HepG2 (cell line): ENCODE measurements at places on chromosomes 3 and 15. TPM values are rescaled to one million over a fixed set of nuclear protein-coding genes. Genes with fewer than 3 reads are reported as not detected.

The MYZAP gene
- 0.13 TPM in 1 of 2 replicates, not detected in the other for total RNA-seq

The ST3GAL6 gene
- 16.3 and 23.2 TPM in 2 replicates for total RNA-seq

The FBXL22 gene
- total RNA-seq: 0.20 and 0.33 TPM in 2 replicates

The LINGO1 gene
- total RNA-seq: not detected in 2 replicates

The CCDC71 gene
- total RNA-seq: 13.3 and 14.3 TPM in 2 replicates

The CHST13 gene
- total RNA-seq: 16.1 and 43.1 TPM in 2 replicates

The ACKR2 gene
- 1.1 TPM in 2 replicates for total RNA-seq

The BFSP2 gene
- total RNA-seq: not detected in 2 replicates

The GOLGA6L7 gene
- not detected in 2 replicates for total RNA-seq

DNA sequence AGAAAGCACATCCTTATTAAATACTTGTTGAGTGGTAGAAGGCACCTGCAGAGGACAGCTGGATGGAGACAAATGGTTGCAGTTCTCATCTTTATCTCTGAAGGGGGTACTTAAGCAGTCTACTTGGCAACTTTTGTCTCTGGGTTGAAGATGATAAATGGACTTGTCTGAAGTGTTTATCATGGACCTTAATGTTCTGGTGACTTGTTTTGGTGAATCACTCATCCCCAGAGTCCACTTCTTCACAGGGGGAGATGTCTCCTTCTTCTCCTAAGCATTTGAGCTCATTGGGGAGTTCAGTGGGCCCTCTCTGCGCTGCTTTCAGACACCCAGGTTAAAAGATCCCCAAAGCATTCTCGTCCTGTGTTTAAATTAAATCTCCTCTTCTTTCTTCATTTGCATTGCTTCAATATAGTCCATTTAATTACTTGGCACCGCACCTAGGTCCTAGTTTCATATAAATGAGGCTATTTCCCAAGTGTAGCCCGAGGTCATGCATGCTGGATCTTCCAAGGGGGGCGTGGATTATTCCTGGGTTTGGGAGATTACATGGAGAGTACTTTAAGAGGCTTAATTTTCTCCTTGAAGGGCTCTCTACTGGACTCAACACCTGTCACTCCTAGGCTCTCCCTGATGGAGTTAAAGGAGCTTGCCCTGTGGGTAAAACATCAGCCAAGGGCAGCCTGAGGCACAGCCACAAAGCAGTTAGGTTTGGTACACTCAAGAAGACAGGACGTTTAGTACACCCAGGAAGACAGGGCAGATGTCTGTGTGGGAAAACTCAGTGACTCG lies 239.3 kb upstream of the C2CD4B start:
- H3K27ac ChIP-seq: no peak overlapping the region
- 0 out of 2 replicates have a peak, but pooled peaks cover 2% of the 10 kb centered on the region for H3K36me3 ChIP-seq
- no peak for DNase-seq

- peaks cover 50% of the 10 kb centered on the region for H3K4me1 ChIP-seq
- DNase-seq: peak; percentile 61
- no peaks in the 10 kb centered on the region for H3K27me3 ChIP-seq
- H3K27ac ChIP-seq: peak overlapping the region; percentile 23
- H3K4me3 ChIP-seq: no peak overlapping the region
These were observed 27.9 kb upstream of the TGFBR2 start for GRCh38 chr3:30578479-30578878.

DNA sequence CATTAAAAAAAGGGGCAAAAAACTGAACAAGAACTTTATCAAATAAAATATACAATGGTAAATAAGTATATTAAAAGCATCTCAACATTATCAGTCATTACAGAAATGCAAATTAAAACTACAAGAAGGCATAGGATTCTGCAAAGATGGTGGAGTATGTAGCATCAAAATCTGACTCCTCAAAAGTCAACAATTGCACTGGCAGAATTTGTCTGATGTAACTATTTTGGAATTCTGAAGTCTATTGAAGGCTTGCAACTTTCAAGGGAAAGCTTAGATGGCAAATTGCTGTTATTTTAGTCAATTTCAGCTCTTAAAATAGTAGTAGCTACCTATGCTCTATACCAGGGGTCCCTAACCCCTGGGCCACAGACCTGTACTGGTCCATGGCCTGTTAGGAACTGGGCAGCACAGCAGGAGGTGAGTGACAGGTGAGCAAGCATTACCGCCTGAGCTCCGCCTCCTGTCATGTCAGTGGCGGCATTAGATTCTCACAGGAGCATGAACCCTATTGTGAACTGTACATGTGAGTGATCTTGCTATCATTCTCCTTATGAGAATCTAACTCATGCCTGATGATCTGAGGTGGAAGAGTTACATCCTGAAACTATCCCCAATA lies 107.6 kb downstream of the TGFBR2 start:
- peaks cover 23% of the 10 kb centered on the region for H3K4me1 ChIP-seq
- DNase-seq: no peak
- H3K27ac ChIP-seq: no peak overlapping the region
- no peaks in the 10 kb centered on the region for H3K27me3 ChIP-seq

DNA sequence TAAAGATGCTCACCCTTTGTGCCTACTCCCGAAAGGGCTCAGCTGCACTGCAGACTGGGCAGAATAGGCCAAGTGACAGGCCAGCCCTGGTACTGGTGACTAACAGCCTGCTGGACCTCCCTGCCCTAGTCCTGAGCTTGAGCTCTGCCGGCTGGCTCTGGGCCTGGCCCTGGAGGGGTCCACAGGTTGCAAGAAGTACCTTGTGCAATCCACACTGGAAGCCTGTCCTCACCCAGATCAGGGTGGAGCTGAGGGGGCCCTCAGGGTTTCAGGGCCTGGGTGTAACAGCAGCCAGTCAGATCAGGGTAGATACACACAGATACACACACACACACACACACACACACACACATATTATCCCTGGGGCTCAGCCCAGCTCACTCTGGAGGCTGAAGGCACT lies 27.3 kb upstream of the PLA2G4D start:
- H3K27me3 ChIP-seq: peaks cover 2% of the 10 kb centered on the region; the same call in 1 of the 2 replicates
- DNase-seq: no peak
- no peaks in the 10 kb centered on the region for H3K36me3 ChIP-seq
- H3K27ac ChIP-seq: no peak overlapping the region
- peaks cover 13% of the 10 kb centered on the region for H3K4me1 ChIP-seq

DNA sequence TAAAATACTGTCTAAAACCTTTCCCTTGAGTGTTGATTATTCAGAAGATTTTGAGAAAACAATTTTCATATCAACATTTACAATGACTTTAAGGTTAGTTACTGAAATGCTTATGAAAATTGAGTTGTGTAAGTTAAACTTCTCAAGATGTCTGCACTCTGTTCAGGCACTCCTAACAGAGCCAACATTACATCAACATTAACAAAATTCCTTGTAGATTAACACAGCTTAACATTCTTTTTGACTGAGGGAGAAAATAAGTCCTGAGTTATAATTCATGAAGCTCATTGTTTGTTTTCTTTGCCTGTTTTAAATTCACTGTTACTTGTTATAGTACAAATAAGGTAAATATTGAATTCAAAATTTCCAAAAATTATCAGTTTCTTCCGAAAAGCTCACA lies 9.0 kb downstream of the ACKR4 start:
- H3K36me3 ChIP-seq: peaks cover 19% of the 10 kb centered on the region; the same call in 2 of the 3 replicates
- DNase-seq: no peak
- no peak overlapping the region for H3K27ac ChIP-seq
- no peaks in the 10 kb centered on the region for H3K27me3 ChIP-seq
- H3K4me1 ChIP-seq: no peaks in the 10 kb centered on the region

- H3K36me3 ChIP-seq: no peaks in the 10 kb centered on the region
- H3K4me1 ChIP-seq: no peaks in the 10 kb centered on the region
- no peaks in the 10 kb centered on the region; the same call in 2 of the 3 replicates for H3K27me3 ChIP-seq
- no peak overlapping the region for H3K4me3 ChIP-seq
- no peak for DNase-seq
These were observed 7.6 kb downstream of the FRMD4B start for GRCh38 chr3:69378112-69378802.

- H3K4me3 ChIP-seq: no peak overlapping the region
- no peaks in the 10 kb centered on the region for H3K4me1 ChIP-seq
- no peaks in the 10 kb centered on the region for H3K27me3 ChIP-seq
- no peak overlapping the region for H3K27ac ChIP-seq
These were observed 165.9 kb downstream of the TPRG1 start for GRCh38 chr3:189337673-189338091.

DNA sequence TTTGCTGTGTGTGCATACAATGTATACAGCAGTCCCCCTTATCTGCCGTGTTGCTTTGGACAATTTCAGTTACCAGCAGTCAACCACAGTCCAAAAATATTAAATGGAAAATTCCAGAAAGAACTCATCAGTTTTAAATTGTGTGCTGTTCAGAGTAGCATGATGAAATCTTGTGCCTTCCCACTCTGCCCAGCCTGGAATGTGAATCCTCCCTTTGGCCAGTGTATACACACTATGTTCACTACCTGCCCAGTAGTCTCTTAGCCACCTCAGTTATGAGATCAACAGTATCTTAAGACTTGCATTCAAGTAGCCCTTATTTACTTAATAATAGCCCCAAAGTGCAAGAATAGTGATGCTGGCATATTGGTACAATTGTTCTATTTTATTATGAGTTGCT lies 133.6 kb upstream of the ABHD17C start:
- no peaks in the 10 kb centered on the region for H3K36me3 ChIP-seq
- no peak overlapping the region for H3K4me3 ChIP-seq
- no peak overlapping the region for H3K27ac ChIP-seq
- H3K27me3 ChIP-seq: no peaks in the 10 kb centered on the region; the same call in 2 of the 3 replicates

GRCh38 chr3:17039594-17039993 lies 154.8 kb downstream of the PLCL2 start:
- H3K4me1 ChIP-seq: no peaks in the 10 kb centered on the region
- H3K36me3 ChIP-seq: no peaks in the 10 kb centered on the region
- H3K27me3 ChIP-seq: no peaks in the 10 kb centered on the region

GRCh38 chr15:101156509-101157159 lies 95.2 kb downstream of the CHSY1 start:
- peaks cover 6% of the 10 kb centered on the region; the same call in 1 of the 3 replicates for H3K27me3 ChIP-seq
- DNase-seq: no peak
- H3K27ac ChIP-seq: no peak overlapping the region
- no peaks in the 10 kb centered on the region for H3K4me1 ChIP-seq

GRCh38 chr3:122714273-122714672 lies 33.6 kb downstream of the PARP14 start:
- no peak overlapping the region for H3K4me3 ChIP-seq
- DNase-seq: no peak
- H3K4me1 ChIP-seq: no peaks in the 10 kb centered on the region
- H3K27me3 ChIP-seq: no peaks in the 10 kb centered on the region
- H3K36me3 ChIP-seq: peaks cover 1% of the 10 kb centered on the region; the same call in 1 of the 2 replicates

GRCh38 chr15:76885212-76885611 lies 19.9 kb downstream of the SCAPER start:
- no peak for DNase-seq
- no peak overlapping the region for H3K4me3 ChIP-seq
- H3K27ac ChIP-seq: no peak overlapping the region
- peaks cover 17% of the 10 kb centered on the region for H3K4me1 ChIP-seq
- no peaks in the 10 kb centered on the region for H3K27me3 ChIP-seq

GRCh38 chr3:4588466-4588865 lies 95.3 kb downstream of the ITPR1 start:
- no peak overlapping the region for H3K27ac ChIP-seq
- no peak for DNase-seq
- no peaks in the 10 kb centered on the region for H3K27me3 ChIP-seq
- no peaks in the 10 kb centered on the region for H3K36me3 ChIP-seq

- peaks cover 3% of the 10 kb centered on the region; the same call in 1 of the 2 replicates for H3K27me3 ChIP-seq
- no peak overlapping the region for H3K27ac ChIP-seq
These were observed 46.7 kb downstream of the RTP1 start for GRCh38 chr3:187243933-187244524.

DNA sequence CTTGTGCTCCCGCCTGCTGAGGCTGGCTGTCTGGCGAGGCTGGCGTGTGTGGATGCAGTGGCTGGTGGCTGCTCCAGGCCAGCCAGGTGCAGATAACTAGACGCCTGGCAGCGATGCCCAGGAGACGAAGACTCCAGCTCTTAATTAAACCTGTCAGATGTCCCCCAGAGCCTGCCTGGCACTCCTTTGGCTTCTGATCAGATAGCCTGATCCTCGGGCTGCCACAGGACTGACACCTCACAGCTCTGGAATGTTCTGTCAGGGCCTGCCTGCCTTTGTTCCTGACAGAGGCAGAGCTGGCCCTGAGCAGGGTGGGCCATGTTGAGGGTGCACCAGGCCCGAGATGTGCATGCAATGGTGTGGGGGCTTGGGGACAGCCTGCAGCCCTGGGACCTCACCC lies 36.5 kb downstream of the PLXNA1 start:
- no peak for DNase-seq
- peaks cover 23% of the 10 kb centered on the region for H3K36me3 ChIP-seq
- no peak overlapping the region for H3K4me3 ChIP-seq
- H3K27ac ChIP-seq: no peak overlapping the region

GRCh38 chr3:33380653-33381052 lies 59.6 kb downstream of the UBP1 start:
- no peaks in the 10 kb centered on the region for H3K27me3 ChIP-seq
- no peak overlapping the region for H3K4me3 ChIP-seq
- no peak overlapping the region for H3K27ac ChIP-seq
- H3K4me1 ChIP-seq: peaks cover 10% of the 10 kb centered on the region
- no peak for DNase-seq

- no peak for DNase-seq
- H3K27ac ChIP-seq: no peak overlapping the region
- no peaks in the 10 kb centered on the region for H3K36me3 ChIP-seq
These were observed 806.2 kb downstream of the NTRK3 start for GRCh38 chr15:87450314-87450713.

DNA sequence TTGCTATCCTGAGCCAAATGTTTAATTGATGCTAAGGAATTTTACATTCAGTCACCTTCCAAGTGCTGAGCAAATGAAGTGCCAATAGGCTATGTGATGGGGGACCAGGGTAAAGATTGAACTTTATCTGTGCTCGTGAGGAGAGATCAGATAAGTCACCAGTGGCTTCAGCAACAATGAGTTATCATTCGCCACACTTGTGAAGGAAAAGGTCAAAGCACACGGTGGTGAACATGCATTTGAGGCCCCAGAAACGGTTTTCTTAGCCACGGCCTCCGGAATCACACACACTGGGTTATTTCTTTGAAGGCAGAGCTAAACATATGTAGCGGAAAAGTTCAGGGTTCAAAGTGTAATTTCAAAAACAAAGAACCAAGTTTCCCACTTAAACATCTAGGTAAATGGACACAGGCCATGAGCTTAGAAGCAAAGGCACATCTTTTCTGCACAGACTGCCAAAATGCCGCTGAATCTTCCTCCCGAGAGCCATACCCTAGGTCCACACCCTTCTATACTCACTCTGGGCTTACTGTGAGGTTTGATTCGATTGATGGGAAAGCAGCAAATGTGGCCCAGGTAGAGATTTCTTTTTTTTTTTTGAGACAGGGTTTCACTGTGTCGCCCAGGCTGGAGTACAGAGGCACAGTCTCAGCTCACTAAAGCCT lies 268.5 kb downstream of the SHQ1 start:
- peak overlapping the region; percentile 82 for H3K27ac ChIP-seq
- no peaks in the 10 kb centered on the region for H3K36me3 ChIP-seq
- peaks cover 92% of the 10 kb centered on the region for H3K4me1 ChIP-seq
- DNase-seq: peak; percentile 87
- no peaks in the 10 kb centered on the region for H3K27me3 ChIP-seq

DNA sequence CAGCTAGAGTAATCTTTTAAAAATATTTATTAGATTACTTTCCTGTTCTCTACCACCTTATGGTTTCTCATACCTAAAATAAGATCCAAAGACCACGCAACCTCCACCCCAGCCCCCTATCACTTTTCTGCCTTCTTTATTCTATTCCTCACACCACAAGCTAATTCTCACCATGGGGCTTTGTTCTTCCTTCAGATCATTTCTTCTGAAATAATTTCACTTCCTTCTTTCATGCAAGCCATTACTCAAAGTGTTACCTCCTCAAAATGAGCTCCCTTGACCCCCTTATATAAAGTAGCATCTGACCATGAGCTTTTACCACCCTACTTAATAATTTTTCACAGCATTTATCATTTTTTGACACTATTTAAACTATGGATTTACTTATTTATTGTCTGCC lies 233.2 kb upstream of the TMCO5A start:
- H3K4me3 ChIP-seq: no peak overlapping the region
- DNase-seq: no peak
- H3K36me3 ChIP-seq: no peaks in the 10 kb centered on the region
- no peaks in the 10 kb centered on the region for H3K4me1 ChIP-seq
- no peaks in the 10 kb centered on the region for H3K27me3 ChIP-seq
- H3K27ac ChIP-seq: no peak overlapping the region
